ENCODE measurements at places on chromosomes 1 and 21.

DNA sequence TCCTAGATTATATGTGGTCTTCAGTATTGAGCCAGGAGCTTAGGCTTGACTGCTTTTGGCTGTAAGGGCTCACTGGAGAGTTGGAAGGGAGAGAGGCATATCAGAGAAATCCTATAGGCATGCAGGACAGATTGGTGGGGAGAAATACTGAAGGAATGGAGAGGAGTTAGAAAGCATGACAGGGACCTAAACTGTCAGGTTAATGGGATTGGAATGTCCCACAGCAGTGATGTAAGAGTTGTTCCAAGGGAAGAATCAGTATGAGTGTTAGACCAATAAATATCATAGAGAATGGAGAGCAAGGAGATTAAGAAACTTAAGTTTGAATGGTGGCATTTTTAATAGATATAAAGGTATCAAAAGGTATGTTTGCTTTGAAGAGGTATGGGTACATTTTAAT is 39.7 kb downstream of the SLC35A3 start:
- DNase-seq, result no peak

DNA sequence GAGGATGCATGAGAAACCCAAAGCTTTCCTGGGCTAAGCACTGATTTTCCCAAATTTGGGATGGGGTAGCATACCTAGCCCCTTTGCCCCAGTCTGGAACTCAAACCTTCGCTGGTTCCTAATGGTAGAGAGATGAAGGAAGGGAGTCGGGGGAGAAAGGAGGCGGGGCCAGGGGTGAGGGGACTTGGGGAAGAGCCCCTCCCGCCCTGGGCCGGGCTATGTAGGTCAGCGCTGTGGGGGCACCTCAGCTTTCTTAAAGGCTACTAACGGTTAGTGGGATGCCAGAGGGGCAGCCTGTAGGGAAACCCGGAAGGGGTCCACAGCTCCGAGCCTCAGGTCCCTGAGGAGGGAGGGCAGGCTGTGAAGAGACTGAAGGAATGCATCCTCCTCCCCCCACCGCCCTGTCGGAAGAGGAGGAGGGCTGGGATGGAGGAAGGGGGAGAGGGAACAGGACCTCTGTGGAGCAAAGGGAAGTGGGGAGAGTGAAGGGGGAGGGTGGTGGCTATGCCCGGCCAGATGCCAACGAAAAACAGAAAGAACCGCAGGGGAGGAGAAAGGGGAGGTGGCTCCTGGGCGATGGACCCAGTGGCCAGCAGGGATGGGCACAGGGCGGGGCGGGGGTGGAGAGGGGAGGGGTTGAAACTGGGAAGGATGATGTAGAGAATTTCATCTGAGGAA is 1.3 kb downstream of the CADM3 start:
- no peak for DNase-seq

GRCh38 chr1:84923317-84923716 is 30.3 kb upstream of the LPAR3 start:
- no peak for DNase-seq

DNA sequence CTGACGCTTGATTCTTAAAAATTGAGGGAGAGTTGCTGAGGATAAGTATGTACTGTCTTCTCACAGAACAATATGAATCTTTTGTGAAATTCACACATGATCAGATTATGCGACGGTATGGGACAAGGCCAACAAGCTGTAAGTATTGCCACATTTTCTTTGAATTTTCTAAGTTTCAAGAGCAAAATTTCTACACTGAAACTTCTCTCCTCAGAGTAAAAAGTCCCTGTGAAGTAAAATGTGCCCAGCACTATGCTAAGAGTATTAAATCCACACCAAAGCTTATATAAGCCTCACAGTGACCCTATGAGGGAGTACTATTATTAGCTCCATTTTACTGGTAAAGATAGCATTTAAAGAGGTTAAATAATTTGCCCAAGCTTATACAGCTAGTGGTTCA is 12.2 kb downstream of the AKIRIN1 start:
- no peak for DNase-seq

GRCh38 chr1:233172201-233172600 is 123.3 kb downstream of the PCNX2 start:
- DNase-seq, result no peak

Data from NCI-H1105 treated with DMSO at 0.1 percent for 48 hours (cell line).